ENCODE measurements at places on chromosomes 1 and 21. TPM values are rescaled to one million over a fixed set of nuclear protein-coding genes. Genes with fewer than 3 reads are reported as not detected.

- H3K27me3 ChIP-seq, result peaks cover 5% of the 10 kb centered on the region
- no peak overlapping the region for H3K27ac ChIP-seq
- no peak for DNase-seq
- no peak overlapping the region for H3K4me3 ChIP-seq
- no peaks in the 10 kb centered on the region for H3K36me3 ChIP-seq
- H3K4me1 ChIP-seq, result no peaks in the 10 kb centered on the region
These were observed 13.6 kb upstream of the PLPPR4 start for GRCh38 chr1:99250728-99251127.

DNA sequence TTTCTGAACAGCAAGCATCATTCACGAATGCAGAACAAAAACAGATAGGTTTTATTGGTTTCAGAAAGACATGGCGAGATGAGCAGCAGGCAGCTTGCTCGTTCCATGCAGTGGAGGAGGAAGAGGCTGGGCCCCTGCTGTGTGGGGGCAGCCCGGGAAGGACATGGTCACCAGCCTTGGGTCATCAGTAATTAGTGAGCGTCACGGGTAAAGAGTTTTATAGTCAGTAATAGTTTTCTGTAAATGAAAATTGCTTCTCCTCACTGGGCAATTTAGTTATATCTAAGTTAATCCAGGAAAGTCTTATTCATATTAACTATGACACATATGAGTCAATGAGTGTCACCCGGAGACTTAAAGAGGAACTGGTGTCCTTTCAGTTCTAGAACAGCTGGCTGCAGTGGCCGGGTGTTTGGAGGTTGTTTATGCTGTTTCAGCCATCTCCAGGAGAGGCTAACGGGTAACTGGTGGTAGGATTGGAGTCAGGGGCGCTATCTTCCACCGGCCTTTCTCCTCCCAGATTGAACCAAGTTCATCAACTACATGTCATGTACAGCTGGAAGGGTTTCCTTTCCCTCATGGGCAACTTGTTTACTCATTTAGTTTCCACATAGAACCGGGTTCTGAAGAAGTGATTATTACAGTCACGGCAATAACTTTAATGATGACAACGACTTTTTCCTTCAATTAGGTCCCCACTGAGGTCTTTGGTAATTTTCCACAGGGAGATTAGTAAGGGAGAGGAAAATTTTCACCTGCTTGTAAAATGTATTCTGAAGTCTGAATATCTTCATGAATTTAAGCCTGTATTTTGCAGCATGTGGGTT lies 34.6 kb upstream of the SLC45A1 start:
- peak; percentile 36 for DNase-seq
- H3K36me3 ChIP-seq, result no peaks in the 10 kb centered on the region
- H3K4me1 ChIP-seq, result peaks cover 8% of the 10 kb centered on the region
- peaks cover 29% of the 10 kb centered on the region for H3K27me3 ChIP-seq
- H3K4me3 ChIP-seq, result no peak overlapping the region

GRCh38 chr1:167623951-167624350 lies 6.1 kb upstream of the RCSD1 start:
- no peak overlapping the region for H3K4me3 ChIP-seq
- H3K36me3 ChIP-seq, result no peaks in the 10 kb centered on the region
- no peak for DNase-seq
- no peak overlapping the region for H3K27ac ChIP-seq
- H3K4me1 ChIP-seq, result peaks cover 52% of the 10 kb centered on the region

- peaks cover 10% of the 10 kb centered on the region for H3K27me3 ChIP-seq
- no peaks in the 10 kb centered on the region for H3K4me1 ChIP-seq
- no peak overlapping the region for H3K27ac ChIP-seq
These were observed 60.4 kb upstream of the LYPLAL1 start for GRCh38 chr1:219113261-219113660.

- H3K27ac ChIP-seq, result no peak overlapping the region
- no peak for DNase-seq
- H3K36me3 ChIP-seq, result no peaks in the 10 kb centered on the region
These were observed 88.6 kb downstream of the RIPK4 start for GRCh38 chr21:41678016-41678923.

Gene LAMB3
- 13.0 TPM for total RNA-seq

Gene DCST1
- not detected for total RNA-seq
